ENCODE measurements at places on chromosomes 12 and 14.

DNA sequence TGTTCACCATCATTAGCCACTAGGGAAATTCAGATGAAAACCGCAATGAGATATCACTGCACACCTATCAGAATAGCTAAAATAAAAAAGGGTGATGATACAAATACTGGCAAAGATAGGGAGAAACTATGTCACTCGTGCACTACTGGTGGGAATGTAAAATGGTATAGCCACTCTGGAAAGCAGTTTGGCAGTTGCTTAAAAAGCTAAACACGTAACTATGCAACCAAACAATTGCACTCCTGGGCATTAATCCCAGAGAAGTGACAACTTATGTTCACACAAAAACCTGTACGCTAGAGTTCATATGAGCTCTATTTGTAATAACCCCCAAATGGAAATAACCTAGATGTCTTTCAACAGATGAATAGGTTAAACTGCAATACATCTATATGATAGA lies 35.4 kb downstream of the GPR135 start:
- DNase-seq: no peak

DNA sequence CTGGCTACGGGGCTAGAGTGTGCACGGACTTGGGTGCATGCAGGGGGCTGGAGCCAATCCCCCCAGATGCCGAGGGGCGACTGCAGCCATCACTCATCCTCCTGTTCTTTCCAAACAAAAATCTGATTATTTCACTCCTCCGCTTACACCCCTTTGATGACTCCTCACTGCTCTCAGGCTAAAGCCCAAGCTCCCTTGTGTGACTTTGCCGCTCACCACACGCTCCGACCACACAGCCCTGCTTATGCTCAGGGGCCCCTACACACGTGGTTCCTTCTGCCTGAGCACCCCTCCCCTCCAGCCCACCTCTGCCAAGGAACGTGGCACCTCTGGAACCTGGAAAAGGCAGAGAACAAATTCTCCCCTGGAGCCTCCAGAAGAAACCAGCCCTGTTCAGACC lies 13.7 kb downstream of the CHFR start:
- DNase-seq: no peak

- DNase-seq: no peak
These were observed 54.2 kb downstream of the ELK3 start for GRCh38 chr12:96248136-96248931.

DNA sequence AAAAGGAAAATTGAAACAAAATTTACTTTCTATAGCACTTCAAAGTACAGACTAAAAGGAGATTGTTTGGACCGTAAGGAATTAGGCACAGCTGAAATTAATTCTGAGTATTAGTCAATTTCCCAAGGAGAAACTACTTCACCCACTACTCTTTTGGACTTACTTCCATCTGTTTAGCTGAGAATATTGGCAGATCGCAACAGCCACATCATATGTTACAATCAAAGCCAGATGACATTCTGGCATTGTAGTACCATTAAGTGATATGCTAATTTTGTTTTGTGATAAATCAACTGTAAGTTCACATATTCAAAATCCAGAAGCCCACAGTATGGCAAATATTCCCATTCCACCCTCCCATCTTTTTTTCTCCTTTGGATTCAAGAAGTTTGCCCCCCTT lies 47.1 kb upstream of the ANKS1B start:
- DNase-seq: no peak

DNA sequence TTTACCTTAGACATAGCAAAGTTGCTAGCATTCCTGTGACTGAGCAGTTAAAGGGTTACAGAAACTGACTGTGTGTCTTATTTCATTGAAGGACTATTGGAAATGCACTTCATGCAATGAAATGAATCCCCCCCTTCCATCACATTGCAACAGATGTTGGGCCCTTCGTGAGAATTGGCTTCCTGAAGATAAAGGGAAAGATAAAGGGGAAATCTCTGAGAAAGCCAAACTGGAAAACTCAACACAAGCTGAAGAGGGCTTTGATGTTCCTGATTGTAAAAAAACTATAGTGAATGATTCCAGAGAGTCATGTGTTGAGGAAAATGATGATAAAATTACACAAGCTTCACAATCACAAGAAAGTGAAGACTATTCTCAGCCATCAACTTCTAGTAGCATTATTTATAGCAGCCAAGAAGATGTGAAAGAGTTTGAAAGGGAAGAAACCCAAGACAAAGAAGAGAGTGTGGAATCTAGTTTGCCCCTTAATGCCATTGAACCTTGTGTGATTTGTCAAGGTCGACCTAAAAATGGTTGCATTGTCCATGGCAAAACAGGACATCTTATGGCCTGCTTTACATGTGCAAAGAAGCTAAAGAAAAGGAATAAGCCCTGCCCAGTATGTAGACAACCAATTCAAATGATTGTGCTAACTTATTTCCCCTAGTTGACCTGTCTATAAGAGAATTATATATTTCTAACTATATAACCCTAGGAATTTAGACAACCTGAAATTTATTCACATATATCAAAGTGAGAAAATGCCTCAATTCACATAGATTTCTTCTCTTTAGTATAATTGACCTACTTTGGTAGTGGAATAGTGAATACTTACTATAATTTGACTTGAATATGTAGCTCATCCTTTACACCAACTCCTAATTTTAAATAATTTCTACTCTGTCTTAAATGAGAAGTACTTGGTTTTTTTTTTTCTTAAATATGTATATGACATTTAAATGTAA lies 31.5 kb downstream of the MDM2 start:
- DNase-seq: no peak

GRCh38 chr14:99050309-99050708 lies 221.7 kb downstream of the BCL11B start:
- DNase-seq: no peak

GRCh38 chr14:91035855-91036254 lies 24.6 kb downstream of the RPS6KA5 start:
- no peak for DNase-seq

GRCh38 chr14:70873627-70874026 lies 33.6 kb upstream of the PCNX1 start:
- DNase-seq: no peak

DNA sequence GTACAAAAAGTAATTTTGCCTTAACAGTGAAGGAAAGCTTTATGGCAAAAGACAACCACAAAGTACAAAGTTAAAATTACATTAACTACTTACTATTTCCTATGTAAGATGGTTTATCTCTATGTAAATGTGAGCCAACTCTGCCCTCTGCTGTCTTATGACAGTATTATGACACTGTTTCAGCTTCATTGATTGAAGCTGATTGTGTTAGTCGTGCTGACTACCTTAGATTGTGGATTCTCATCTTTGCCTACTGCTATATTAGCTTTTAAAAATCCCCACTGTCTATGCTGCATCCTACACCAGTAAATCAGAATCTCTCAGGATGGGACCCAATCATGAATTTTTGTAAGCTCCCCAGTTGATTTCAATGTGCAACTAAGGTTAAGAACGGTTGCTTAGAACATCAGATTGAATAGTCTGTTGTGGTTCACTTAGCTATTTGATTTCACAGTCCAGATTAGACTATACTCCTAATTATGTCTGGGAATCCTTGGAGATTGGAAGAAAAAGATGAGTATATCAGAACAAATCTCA lies 12.2 kb upstream of the SPTB start:
- no peak for DNase-seq

- DNase-seq: no peak
These were observed 32.7 kb downstream of the TSPAN11 start for GRCh38 chr12:30959110-30959710.

DNA sequence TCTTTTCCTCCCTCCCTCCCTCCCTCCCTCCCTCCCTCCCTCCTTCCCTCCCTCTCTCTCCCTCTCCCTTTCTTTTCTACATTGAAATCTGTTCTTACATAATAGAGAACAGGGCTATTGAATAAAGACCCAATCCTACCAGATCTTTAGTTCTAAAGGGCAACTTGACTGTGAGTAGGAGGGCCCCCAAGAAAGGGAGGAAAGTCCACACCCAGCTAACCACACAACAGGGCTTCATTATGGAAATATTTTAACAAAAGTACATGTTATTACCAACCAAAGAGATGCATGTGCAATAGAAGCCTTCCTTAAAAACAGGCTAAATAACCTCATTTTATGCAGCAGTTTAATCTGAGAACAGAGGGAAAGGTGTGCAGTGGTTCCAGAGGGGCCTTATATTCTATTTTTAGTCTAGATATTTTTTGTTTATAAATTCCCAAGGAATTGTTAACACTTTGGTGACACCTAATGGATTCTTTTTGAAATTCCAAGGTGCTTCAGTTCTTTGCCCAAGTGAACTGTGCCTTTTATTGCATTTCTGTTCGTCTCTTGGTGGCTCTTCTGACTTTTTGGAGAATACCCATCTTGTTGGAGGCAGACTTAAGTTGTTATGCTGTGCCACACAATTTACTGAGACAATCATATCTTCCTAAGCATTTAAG lies 63.0 kb downstream of the GNS start:
- DNase-seq: no peak
